ENCODE measurements at places on chromosomes 12 and 14.

DNA sequence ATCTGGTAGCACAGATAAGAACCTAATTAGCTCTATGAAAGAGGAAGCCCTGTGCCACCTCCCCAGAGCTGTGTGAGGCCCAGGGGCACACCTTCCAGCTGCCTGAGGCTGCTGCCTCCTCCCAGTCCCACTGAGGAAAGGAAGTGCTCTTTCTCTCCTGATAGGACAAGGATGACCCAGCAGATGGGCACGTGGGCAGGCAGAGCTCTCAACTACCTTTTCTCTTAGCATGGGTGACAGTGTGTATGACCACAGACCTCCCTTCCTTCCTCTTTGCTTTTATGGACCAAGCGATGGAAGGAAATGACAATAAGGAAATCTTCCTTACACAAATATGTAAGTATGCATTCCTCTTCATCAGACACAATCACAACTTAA lies 127.6 kb upstream of the AMIGO2 start:
- DNase-seq, result peak; percentile 81

- no peak for DNase-seq
Observed at GRCh38 chr12:58711974-58712373, 208.3 kb downstream of the LRIG3 start.

DNA sequence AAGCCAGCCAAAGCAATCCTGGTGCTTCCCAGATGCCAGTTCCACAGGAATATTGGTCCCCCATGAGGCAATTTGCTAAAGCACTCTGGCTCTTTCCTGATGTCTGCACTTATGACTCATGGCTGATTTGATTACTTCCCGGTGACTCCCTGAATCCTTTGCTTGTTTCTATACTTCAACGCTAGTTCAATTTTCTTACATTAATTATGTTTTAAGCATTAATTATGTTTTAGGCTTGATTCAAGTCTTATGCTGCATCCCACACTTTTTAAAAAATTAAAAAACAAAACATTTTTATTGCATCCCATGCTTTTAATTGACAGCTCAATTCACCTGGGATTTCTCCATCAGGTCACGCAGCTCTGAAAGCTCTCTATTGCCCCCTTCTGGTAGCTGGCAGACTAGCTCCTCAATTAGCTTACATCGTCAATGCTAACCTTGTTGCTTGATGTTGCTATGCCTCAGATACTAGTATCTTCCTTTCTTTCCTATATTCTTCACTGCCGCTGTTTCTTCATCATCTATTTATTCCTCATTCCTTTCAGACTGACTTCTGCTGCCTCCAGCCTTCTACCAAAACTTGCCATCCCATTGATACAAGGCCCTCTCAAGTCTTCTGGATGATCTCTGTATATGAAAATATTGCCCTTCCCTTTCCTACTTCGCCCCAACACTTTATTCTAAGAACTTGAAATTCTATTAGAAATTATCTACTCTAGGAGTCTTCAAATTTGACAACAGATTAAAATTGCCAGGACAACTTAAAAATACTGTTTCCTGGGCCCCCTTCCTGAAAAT lies 32.0 kb downstream of the TSHR start:
- DNase-seq, result peak; percentile 81

DNA sequence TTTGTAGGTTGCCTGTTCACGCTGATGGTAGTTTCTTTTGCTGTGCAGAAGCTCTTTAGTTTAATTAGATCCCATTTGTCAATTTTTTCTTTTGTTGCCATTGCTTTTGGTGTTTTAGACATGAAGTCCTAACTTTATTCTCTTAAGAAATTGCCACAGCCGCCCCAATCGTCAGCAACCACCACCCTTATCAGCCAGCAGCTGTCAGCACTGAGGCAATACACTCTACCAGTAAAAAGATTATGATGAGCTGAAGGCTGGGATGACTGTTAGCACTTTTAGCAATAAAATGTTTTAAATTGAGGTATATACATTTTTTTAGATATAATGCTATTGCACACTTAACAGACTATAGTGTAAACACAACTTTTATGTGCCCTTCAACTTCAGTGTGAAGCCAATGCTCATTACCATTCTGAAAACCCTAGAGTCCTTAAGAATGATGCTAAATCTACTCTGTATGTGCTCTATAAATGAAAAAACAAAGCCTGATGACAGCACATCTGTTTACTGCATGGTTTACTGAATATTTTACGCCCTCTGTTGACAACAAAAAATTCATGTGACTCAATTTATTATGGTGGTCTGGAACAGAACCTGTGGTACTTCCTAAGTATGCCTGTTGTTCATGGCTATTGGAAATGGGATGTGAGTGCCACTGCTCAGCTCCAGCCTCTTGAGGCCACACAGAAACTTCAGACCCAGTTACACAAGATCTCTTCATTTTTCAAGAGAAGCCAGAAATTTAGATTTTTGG lies 197.4 kb downstream of the DUSP6 start:
- no peak for DNase-seq

- no peak for DNase-seq
Observed at GRCh38 chr12:88328090-88328489, 186.0 kb downstream of the TMTC3 start.

- DNase-seq, result no peak
Observed at GRCh38 chr14:57979376-57980048, 113.6 kb upstream of the SLC35F4 start.

GRCh38 chr12:116157845-116158267 lies 119.6 kb downstream of the MED13L start:
- no peak for DNase-seq

GRCh38 chr12:12265571-12266388 lies 1.1 kb downstream of the LRP6 start:
- no peak for DNase-seq

DNA sequence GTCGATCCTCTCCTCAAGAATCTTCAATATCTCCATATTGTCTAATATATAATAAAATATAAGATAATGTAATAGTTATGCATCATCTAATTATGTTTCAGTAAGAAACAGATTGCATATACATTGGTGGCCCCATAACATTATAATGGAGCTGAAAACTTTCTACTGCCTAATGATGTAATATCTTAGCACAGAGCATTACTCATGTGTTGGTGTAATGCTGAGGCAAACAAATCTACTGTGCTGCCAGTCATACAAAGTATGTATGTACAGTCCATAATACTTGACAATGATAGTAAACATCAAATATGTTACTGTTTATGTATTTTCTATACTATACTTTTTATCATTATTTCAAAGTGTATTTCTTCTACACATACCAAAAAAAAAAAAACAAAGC lies 128.7 kb downstream of the CPNE8 start:
- no peak for DNase-seq

GRCh38 chr12:66118240-66118891 lies 12.2 kb downstream of the LLPH start:
- peak; percentile 35 for DNase-seq

DNA sequence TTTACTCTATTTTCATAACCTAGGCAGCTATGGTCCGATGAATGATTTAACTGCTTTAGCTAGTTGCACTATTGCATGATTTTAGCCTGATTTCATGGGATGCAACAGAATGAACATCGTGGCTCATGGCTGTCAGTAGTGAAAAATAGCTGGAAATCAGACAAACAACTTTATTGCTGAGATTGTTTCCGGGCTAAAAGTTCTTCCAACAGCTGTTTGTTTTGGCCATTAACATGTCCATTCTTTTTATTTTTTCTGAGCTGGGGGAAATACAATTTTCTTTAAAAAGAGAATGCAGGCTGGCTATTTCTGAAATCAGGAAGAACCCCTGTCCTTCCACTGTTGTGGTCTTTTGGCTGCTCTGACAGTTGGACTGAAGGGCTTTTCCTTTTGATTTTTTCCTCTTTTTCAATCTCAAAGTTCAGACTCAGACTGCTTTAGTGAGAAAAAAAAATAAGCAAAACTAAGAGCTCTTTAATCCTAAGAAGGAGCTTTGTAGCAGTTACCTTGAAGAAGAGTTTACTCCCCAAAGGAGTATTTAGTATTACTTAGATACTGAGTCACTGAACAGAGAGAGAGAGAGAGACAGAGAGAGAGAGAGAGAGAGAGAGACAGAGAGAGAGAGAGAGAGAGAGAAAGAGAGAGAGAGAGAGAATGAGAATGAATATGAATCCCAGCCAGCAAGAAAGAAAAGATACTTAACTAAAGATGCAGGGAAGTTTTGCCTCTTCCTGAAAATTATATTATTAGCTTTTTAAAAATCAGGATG lies at the start of gene NAV3:
Gene NAV3 (plus strand): TSS at position 312 of the 769 bp plus-strand sequence. CDS start 568 bp downstream, outside the sequence.
- DNase-seq, result no peak

- no peak for DNase-seq
Observed at GRCh38 chr14:60506985-60507829, 1.7 kb upstream of the SIX6 start.

- DNase-seq, result no peak
Observed at GRCh38 chr14:102252834-102253801, 51.8 kb downstream of the MOK start.

DNA sequence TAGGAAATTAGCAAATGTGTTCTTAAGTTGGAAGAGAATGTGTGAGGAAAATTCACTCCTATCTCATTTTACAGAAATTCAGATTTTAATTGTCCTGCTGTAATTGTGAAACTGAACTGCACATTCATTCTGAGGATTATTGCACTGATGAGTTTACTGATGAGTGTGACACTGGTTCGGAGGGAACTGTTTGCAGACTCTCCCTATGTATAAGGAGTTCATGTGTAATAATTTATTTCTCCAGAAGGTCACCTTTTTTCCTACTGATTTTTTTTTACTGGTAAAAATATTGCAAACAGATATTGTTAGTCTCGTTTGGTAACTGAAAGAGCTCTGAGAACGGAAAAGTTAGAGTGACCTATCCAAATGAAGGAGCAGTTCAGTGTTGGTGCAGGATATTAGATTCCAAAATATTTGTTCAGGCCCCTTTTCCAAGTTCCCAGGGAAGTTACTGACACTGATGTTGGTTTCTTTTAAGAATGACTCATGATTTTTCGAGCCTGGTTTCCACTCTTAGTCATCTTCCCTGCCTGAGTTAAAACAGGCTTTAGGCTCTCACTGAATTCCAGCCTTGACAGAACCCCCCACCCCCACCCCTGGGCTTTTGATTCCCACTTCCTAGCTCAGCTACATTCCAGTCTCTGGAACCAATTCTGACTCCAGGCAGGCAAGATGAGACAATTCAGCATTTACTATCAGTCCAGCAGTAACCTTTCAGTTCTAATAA lies 18.4 kb downstream of the ANO6 start:
- peak; percentile 74 for DNase-seq

- no peak for DNase-seq
Observed at GRCh38 chr12:55728186-55728938, 447 bp downstream of the CD63 start.

DNA sequence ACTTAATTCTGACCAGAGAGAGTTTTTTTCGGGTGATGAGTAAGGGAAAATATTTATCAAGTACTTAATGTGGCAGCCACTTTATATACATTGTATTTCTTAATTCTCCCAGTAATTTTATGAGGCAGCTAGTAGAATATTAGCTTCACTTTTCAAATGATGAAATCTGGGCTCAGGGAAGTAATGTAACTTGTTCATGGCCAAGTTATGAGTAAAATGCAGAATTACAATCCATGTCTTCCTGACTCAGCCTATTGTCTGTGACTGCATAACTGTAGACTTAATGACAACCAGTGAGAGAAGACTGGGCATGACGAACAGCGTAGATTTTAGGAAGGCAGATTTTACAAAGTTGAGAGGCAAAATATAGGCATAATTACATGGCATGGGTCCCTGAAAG lies 106.7 kb upstream of the MIS18BP1 start:
- no peak for DNase-seq

GRCh38 chr14:74977901-74978385 lies 22.5 kb upstream of the PGF start:
- DNase-seq, result no peak

DNA sequence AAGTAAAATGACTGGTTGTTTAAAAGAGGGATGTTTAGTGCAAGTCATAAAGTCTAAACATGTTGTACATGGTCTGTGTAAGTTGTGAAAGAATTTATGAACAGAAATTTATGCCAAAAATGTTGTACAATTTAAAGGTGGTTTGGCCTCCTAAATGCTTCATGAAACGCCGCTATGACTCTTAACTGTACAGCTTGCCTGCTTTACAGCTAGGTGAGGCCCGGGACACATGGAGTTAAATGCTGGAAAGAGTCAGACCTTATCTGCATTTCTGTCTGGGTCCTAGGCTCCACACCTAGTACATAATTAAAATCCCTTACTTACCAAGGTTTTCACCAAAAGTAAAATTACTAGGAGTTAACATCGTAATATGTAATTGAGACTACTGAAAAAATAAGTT lies 28.4 kb upstream of the B4GALNT1 start:
- no peak for DNase-seq

DNA sequence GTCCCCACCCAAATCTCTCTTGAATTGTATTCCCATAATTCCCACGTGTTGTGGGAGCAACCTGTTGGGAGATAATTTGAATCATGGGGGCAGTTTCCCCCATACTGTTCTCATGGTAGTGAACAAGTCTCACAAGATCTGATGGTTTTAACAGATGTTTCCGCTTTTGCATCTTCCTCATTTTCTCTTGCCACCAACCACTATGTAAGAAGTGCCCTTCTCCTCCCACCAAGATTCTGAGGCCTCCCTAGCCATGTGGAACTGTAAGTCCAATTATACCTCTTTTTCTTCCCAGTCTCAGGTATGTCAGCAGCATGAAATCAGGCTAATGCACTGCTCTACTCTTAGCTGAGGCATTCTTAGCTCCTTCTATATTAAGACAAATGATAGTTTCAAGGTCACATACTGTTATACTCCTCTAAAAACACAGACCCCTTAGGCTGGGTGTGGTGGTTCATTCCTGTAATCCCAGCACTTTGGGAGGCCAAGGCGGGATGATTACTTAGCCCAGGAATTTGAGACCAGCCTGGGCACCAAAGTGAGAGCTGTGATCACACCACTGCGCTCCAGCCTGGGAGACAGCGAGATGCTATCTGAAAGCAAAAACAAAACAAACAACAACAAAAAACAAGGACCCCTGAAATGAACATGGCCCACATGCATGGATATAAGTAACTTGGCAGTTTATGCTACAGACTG lies 3.6 kb downstream of the SCAF11 start:
- DNase-seq, result no peak

DNA sequence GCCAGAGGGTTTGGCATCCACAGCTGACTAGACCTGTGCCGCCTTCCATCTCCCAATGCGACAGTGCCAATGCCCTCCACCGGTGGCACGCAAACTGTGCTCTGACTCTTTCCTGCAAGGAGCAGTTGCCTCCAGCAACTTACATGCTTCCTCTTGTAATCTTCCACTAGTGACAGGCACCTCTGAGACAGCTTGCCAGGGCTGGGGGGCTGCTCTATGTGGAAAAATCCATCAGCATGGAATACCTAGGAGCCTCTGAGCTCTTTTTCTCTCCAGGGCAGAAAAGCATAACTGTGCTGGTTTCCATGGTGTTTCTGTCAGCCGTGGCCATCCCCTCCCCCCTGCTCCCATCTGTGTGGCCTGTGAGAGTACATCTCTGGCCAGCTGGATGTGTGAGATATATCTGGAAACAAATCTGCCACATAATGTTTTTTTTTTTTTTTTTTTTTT lies 110.6 kb downstream of the MYRFL start:
- no peak for DNase-seq

DNA sequence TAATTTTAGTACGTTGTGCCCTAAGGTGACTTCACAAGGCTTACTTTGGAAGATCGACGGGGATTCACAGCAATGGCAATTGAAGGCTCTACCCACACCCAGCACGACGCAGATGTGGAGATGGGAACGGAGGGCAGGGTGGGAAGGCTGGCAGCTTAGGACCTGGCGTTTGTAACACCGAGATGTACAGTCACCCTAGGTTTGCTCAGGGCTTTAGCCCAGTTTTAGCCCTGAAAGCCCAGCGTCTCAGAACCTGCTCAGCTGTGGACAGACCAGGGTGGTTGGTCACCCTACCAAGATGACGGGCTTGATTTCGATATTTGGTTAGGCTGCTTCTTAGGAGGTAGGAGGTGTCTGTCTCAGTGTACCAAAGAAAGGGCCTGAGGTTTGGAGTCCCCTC lies 100.5 kb upstream of the MED13L start:
- DNase-seq, result no peak

All from activated CD4-positive, alpha-beta T cell treated with anti-CD3 and anti-CD28 coated beads, Interleukin-10, Interleukin-2, amounts not matched to agents 100 ng/mL and 50 ng/mL, durations not matched to agents 16 hours and 8 hours (primary cell).